ENCODE measurements at places on chromosomes 13 and 19.

DNA sequence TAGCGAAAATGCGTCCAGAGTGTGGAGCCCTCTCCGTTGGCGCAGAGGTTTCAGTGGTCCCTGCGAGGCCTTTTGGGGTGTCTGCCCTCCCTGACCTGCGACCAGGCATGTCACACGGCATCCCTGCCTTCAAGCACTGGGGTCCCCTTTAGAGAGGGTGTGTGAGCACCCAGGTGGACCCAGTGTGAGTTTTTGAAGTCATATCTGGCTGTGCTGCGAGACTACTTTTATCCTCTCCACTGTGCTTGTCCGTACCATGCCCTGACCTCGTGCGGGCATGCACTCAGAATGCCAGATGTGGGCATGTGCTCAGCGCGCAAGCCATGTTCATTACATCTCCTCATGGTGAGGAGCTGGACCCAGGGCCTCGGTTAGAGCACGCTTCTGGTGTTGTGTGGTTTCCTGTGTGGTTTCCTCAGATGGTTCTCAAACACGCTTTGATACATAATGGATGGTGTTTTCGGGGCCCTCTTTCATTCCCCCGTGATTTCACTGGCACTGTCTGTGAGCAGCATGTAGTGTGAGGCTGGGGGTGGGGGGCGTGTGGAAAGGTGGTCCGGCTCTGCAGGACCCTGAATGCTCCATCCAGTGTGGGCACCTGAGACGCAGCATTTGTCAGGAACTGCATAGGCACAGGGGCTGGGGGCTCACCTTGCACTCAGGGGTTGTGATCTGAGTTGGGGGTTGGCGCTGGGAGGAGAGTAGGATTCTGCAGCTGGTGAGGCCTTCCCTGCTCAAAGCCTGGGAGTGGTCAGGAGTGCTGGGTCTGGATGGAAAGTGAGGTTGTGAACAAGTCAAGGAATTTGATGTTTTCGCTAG, 2.3 kb downstream of the TFDP1 start:
- H3K4me1 ChIP-seq = peaks cover 34% of the 10 kb centered on the region
- no peaks in the 10 kb centered on the region for H3K27me3 ChIP-seq
- H3K4me3 ChIP-seq = peak overlapping the region; percentile 81
- peaks cover 35% of the 10 kb centered on the region for H3K36me3 ChIP-seq
- DNase-seq = no peak

DNA sequence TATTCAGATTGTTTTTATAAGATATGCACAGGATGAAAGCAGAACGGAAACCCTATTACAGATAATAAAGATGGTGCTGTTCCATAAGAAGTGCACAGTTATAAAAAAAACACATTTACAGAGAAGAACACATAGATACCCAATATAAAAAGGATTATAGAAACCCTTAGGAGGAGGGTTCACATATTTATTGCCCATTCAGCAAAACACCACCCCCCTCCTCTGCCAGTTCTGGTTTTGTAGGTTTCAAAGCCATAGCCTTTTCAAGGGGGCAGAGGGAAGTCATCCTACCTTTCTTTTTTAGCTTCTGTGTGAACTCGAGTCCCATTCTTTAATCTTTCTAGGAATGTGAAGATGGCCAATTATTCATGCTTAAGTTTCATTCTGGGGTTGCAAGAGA, 511.2 kb downstream of the GPC5 start:
- H3K4me1 ChIP-seq = peaks cover 2% of the 10 kb centered on the region
- H3K4me3 ChIP-seq = no peak overlapping the region
- DNase-seq = no peak
- H3K27ac ChIP-seq = no peak overlapping the region
- no peaks in the 10 kb centered on the region for H3K36me3 ChIP-seq

DNA sequence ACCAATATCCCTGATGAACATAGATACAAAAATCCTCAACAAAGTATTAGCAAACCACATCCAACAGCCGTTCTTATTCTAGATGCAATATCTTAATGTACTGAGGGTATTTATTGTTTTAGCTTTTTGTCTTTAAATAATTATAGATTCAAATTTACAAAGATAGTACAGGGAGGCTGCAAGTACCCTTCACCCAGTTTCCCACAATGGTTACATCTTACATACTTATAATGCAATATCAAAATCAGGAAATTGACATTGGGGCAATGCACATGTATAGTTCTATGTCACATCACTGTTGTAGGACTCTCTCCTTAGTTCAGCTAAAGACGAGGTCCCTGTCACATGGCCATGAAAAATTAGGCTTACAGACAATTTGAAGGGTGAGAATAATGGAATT, 75.8 kb downstream of the RUBCNL start:
- peaks cover 4% of the 10 kb centered on the region for H3K27me3 ChIP-seq
- no peak overlapping the region for H3K27ac ChIP-seq
- no peak overlapping the region for H3K4me3 ChIP-seq
- no peaks in the 10 kb centered on the region for H3K36me3 ChIP-seq

DNA sequence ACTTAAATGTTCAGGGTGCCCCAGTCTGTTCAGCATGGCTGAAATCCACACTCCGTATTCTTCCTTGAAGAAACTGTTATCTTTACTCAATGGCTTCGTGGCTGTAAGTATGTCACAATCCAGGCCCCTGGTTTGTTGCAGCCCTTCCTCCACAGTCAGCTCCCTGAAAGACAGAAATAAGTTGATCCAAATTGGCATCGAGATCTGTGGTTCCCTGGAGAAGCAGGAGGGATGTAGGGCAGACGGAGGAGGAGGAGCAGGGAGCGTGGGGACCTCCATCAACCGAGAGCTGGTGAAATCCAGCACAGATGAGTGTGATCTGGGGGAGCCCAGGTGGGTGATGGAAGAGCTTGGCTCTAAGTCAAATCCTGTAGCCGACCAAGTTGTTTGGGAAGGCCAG, 304 bp downstream of the TSPAN16 start:
- no peak overlapping the region for H3K27ac ChIP-seq
- no peak for DNase-seq
- peaks cover 5% of the 10 kb centered on the region for H3K27me3 ChIP-seq

- no peaks in the 10 kb centered on the region for H3K4me1 ChIP-seq
- no peak for DNase-seq
- no peak overlapping the region for H3K27ac ChIP-seq
- H3K27me3 ChIP-seq = peaks cover 11% of the 10 kb centered on the region
- H3K4me3 ChIP-seq = no peak overlapping the region
Observed at GRCh38 chr13:21825186-21825585, 154.3 kb downstream of the FGF9 start.

- no peaks in the 10 kb centered on the region for H3K27me3 ChIP-seq
- DNase-seq = no peak
- no peaks in the 10 kb centered on the region for H3K4me1 ChIP-seq
- no peak overlapping the region for H3K27ac ChIP-seq
- H3K36me3 ChIP-seq = no peaks in the 10 kb centered on the region
Observed at GRCh38 chr13:66264971-66265370, 965.2 kb downstream of the PCDH9 start.

DNA sequence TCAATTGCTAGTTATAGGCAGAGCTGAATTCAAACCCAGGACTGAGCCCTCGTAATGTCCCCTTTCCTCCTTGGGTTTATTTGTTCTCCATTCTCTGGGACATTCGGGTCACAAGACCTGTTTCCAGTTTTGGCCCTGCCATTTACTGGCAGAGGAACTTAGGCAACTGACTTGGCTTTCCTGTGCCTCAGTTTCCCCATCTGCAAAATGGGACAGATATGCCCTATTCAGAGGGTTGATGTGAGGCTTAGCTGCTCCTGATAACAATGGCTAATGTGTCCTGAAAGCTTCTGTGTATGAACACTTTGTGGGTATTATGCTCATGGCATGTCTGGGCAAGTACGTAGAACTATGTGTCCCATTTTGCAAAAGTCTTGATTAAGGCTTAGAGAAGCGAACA, 996 bp downstream of the ZNF524 start:
- H3K27me3 ChIP-seq = no peaks in the 10 kb centered on the region
- peaks cover 33% of the 10 kb centered on the region for H3K36me3 ChIP-seq
- DNase-seq = no peak
- peak overlapping the region; percentile 90 for H3K4me3 ChIP-seq

DNA sequence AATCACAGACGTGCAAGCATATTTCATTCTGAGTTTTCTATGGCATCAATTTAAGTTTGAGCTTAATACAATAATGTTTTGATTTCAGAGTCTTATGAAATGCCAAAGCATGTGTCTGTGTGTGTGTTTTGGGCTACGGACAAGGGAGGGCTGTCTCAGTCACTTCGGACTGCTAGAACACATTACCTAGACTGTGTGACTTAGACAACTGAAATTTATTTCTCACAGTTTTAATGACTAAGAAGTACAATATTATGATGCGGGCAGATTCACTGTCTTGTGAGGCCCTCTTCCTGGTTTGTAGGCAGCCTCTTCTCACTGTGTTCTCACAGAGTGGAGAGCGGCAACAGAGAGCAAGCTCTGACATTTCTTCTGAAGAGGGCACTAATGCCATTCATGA, 1202.0 kb downstream of the EFNB2 start:
- H3K4me3 ChIP-seq = no peak overlapping the region
- DNase-seq = no peak
- H3K27me3 ChIP-seq = no peaks in the 10 kb centered on the region
- no peak overlapping the region for H3K27ac ChIP-seq
- no peaks in the 10 kb centered on the region for H3K4me1 ChIP-seq
- no peaks in the 10 kb centered on the region for H3K36me3 ChIP-seq

DNA sequence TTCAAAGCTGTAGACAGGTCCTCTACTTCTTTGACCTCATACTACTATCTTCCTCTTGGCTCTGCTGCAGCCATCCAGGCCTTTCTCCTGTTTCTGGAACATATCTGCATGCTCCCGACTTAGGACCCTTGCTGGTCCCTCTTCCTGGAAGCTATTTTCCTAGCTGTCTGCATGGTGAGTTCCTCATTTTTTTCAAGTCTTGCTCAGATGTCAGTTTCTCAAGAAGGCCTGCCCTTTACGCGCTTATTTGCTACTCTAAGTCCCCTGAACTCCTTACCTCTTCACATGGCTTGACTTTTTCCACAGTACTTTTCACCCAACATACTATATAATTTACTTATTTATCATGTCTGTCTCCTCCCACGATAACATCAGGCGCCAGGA, 31.4 kb downstream of the DNAJC3 start:
- H3K4me1 ChIP-seq = peaks cover 46% of the 10 kb centered on the region
- H3K27ac ChIP-seq = no peak overlapping the region
- peaks cover 31% of the 10 kb centered on the region for H3K36me3 ChIP-seq
- no peaks in the 10 kb centered on the region for H3K27me3 ChIP-seq
- H3K4me3 ChIP-seq = no peak overlapping the region

DNA sequence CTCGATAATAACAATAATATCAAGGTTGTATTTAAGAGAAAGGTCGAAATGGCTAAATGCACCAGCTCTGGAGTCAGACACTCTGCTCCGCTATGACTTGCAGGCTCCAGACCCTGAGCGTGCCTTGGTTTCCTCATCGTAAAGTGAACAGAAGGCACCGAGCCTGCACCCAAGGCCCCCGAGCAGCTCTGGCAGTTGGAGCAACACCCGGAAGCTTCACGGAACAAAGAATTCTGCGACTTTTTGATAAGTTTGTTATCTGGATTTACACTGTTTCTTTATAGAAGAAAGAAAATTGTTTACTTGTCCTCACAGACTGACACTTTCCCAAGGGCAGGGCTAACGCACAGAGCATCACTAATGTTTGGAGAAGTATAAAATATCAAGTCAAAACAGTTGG, 4.4 kb downstream of the GRTP1 start:
- no peak for DNase-seq
- no peaks in the 10 kb centered on the region for H3K36me3 ChIP-seq
- H3K27ac ChIP-seq = no peak overlapping the region
- H3K4me1 ChIP-seq = peaks cover 7% of the 10 kb centered on the region
- no peak overlapping the region for H3K4me3 ChIP-seq
- H3K27me3 ChIP-seq = peaks cover 26% of the 10 kb centered on the region

DNA sequence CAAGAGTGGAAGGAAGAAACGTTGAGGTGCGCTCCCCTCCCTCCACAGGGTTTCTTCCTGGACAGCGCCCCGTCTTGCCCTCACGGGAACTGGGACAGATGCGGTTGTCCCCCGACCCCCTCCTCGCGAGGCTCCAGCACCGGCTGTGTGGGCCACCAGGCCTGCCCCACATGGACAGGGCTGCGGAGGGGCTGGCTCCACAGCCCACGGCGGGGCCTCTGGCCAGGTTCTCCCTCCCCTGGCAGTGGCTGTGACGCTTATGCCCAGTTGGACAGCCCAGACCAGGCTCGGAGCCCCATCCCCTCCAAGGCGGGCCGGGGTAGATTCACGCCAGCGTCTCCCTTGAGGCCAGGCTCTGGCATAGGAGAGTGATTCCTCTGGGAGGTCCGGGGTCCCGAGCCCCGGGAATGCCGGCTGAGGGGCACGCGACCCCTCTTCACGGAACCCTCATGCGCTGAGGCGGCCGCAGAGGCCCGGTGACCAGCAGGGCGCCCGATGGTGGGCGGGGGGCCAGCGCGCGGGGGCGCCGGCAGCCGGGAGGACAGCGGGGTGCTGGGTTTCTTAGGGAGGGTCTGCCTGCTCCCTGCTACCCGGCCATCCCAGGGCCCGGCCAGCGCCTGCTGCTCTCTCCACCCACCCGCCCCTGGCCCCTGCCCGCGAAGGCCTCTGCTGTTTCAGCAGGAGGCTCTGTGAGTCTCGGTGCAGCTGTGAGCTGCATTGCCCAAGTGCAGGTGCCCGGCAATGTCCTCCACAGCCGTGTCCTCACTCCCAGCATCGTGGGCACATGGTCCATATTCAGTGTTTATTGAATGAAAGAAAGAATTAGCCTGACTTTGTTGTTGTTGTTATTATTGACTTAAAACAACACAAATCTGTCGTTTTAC, 20.3 kb upstream of the GAS6 start:
- H3K27ac ChIP-seq = no peak overlapping the region
- H3K4me3 ChIP-seq = no peak overlapping the region
- H3K36me3 ChIP-seq = no peaks in the 10 kb centered on the region
- no peak for DNase-seq
- H3K27me3 ChIP-seq = peaks cover 25% of the 10 kb centered on the region
- peaks cover 19% of the 10 kb centered on the region for H3K4me1 ChIP-seq

All from stimulated activated naive B cell treated with anti-CD40 and anti-IgM and Interleukin-4, amounts not matched to agents 10 μg/mL and 1 μg/mL and 100 μg/mL, for 72 hours (primary cell).